ENCODE measurements at places on chromosomes 3 and 15. TPM values are rescaled to one million over a fixed set of nuclear protein-coding genes. Genes with fewer than 3 reads are reported as not detected.

The CHST13 gene
- not detected for total RNA-seq

The SLC2A2 gene
- total RNA-seq: not detected

The POLR2H gene
- 165 TPM for total RNA-seq

The ZIC4 gene
- 0.65 TPM for total RNA-seq

The HHATL gene
- not detected for total RNA-seq

Measured in epithelial cell of umbilical artery (primary cell).